ENCODE measurements at places on chromosomes 3 and 15. TPM values are rescaled to one million over a fixed set of nuclear protein-coding genes. Genes with fewer than 3 reads are reported as not detected.

DNA sequence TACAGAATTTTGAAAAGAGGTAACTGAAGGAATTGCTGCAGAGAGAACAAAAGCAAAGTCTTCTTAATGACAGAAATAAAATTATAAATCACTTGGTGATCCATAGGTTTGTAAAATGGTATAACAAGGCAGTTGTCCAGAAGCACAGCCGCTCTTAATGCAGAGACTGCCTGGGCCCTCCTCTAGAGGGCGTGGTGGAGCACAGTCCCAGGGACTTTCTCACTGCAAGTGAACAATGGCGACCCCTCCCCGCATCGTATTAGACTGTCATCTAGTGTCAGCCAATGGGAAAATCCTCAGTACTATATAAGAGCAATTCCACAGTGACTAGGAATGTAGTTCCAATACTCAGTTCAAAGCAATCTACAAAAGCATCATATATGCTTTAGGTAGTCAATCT lies 26.4 kb upstream of the ZBED2 start:
- DNase-seq = no peak

The IL12A gene
- total RNA-seq = 0.40 TPM

DNA sequence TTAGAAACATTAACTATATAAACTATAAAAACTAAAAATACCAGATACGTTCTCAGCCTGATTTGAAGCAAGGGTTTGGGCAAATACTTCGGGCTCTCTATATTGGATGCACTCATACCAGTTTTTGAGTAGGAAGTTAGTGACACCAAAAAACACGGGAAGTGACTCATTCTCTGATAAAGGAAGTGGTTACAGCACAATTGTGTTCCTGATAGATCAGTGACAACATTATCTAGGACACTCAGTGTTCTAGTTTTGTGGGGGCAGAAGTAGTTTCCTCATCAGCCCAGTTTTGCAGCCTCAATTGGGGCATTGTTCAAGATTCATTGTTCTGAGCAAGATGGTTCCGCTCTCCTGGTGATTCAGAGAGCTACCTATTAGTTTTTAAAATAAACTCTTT lies 469.6 kb upstream of the DPPA4 start:
- DNase-seq = peak; percentile 45

GRCh38 chr3:26484140-26484539 lies 138.4 kb upstream of the LRRC3B start:
- DNase-seq = no peak

DNA sequence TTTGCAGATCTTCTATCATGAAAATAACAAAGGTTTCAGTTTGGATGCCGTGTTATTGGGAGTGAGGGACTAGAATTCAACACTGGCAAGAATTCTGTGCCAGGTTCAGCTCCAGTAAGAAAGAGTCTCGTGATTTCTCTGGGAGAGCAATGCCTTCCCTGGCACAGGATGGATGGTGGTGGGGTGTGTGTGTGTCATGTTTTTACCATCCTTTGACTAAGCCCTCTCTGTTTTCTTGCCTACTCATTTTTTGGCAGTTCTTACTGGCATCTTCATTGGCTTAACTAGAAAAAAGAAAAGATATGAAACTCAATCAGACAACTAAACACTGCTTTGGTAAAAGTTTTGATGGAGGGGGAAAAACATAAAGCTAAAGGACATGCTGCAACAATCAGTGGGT lies 86.6 kb downstream of the FMN1 start:
- DNase-seq = no peak

GRCh38 chr3:52484680-52485461 lies 10.3 kb upstream of the STAB1 start:
- DNase-seq = no peak

GRCh38 chr3:69012800-69013252 lies 658 bp downstream of the EOGT start:
- no peak for DNase-seq

GRCh38 chr3:168591587-168591986 lies 495.9 kb upstream of the GOLIM4 start:
- no peak for DNase-seq

DNA sequence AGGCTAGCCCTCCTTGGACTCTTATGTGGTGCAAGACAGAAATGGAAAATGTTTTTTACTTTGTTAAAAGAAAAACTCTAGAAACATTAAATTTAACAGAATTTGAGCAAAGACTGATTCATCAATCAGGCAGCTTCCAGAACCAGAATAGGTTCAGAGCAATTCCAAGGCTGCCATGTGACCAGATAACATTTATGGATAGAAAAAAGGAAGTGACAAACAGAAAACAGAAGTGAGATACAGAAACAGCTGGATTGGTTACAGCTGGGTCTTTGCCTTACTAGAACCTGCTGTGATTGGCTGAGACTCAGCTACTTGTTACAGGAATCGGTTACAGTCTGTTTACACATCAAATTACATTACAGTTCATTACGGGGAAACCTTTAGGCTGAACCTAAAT lies 22.5 kb upstream of the OTOL1 start:
- DNase-seq = no peak

GRCh38 chr15:94306700-94307650 lies 75.6 kb downstream of the MCTP2 start:
- DNase-seq = no peak

DNA sequence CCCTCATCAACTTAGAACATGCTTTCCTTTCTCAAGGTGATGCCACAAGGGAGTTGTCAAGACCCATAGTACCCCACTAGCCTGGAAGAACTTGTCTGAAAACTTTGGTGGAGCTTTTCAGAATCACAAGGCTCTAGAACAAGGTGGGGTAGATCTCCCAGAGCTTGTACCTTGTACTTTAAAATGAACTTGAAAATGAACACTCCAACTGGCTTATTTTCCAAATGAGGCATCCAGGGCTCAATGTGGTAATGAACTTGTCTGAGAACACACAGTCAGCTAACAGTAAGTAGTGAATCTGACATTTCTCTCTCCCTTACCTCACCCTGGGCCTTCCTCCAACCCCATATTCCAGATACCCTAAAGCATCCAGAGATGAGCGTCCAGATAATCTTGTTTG lies 81.8 kb upstream of the THBS1 start:
- no peak for DNase-seq

DNA sequence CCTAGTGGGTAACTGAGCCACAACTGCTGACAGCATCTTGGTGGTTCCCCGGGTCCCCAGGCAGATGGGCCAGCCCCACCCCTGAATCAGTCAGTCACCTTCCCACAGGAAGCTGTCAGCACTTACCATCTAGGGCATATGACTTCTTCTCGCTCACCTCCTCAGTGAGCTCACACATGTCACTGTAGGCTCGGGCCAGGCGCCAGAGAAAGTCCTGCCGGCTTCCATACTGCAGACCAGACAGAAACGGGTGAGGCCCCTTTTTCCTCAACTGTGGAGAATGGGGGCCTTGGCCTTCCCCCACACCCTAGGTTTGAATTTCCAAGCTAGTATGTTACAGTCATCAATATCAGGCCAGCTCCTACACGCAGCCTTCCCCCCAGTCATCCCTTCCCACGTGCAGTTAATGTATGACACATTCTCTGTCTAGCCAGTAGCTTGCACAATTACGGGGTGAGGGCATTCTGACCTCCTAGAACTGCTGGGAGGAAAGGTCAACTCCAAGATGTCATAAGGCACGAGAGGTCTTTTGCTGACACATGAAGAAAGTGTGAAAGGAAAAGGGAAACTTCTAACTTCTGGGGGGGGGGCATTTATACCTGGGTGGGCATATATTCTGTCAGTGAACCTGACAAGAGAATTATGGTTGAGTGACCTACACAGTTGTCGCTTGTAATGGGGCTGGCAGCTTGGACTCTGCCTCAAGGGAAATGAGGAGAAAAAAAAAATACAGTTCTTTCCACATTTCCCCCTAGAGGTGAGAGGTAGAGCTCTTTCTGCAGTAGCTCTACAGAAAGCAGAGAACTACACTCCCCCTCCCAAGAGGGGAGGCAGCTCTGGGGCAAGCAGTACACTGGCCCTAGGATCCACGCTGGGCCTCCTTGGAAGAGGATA lies 10.9 kb downstream of the RMDN3 start:
- DNase-seq = no peak

The ZNF620 gene
- 6.6 TPM for total RNA-seq

- no peak for DNase-seq
Measured at GRCh38 chr15:83064859-83065258, 2.2 kb downstream of the BTBD1 start.

DNA sequence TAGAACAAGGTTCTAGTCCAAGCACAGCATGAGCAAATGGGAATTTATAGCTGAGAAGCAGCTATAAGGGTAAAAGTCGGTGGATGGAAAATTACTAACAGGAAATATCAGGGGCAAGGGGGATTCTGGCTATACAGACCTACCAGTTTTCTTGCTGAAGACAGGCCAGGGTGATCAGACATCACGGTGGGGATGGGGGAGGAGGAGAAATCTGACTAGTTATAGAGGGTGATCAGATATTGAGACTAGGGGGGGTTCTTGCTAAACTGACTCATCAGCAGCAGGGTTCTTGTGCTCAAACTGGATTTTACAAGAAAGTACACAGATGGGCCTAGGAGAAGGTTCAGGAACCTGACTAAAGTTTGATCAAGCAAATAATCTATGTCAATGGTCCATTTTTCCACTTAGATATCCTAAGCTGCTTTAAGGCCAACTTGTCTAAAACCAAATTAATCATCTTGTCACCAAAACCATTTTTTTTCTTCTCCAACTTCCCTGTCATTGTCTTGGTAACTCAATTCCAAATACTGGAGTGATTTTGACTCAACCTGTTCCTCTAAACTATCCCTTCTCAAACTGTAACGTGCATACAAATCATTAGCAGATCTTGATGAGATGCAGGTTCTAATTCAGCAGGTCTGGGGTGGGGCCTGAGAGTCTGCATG lies 4.6 kb downstream of the TMEM212 start:
- no peak for DNase-seq

GRCh38 chr3:37808656-37809055 lies 53.0 kb upstream of the CTDSPL start:
- no peak for DNase-seq

The PODXL2 gene
- total RNA-seq = 2.6 TPM

GRCh38 chr15:41878355-41878699 lies 15.5 kb downstream of the SPTBN5 start:
- no peak for DNase-seq

DNA sequence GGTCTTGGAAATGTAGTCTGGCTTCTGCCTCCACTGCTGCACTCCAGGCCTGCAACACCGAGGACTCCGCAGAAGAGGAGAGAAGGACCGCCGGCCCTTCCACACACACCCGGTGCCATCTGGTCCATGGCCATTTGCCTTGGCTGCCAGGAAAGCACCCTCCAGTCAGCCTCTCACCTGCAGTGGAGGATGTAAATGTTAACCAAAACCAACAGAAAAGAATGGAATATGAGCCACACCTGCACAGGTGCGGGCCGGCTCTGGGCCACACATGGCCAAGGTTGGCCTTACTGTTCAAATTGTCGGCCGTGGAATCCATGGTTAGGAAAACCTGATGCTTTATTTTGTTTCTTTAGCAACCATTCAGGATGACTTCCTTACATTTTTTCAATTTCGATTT lies 178.3 kb upstream of the C2CD4B start:
- DNase-seq = no peak

The SYNPR gene
- not detected for total RNA-seq

DNA sequence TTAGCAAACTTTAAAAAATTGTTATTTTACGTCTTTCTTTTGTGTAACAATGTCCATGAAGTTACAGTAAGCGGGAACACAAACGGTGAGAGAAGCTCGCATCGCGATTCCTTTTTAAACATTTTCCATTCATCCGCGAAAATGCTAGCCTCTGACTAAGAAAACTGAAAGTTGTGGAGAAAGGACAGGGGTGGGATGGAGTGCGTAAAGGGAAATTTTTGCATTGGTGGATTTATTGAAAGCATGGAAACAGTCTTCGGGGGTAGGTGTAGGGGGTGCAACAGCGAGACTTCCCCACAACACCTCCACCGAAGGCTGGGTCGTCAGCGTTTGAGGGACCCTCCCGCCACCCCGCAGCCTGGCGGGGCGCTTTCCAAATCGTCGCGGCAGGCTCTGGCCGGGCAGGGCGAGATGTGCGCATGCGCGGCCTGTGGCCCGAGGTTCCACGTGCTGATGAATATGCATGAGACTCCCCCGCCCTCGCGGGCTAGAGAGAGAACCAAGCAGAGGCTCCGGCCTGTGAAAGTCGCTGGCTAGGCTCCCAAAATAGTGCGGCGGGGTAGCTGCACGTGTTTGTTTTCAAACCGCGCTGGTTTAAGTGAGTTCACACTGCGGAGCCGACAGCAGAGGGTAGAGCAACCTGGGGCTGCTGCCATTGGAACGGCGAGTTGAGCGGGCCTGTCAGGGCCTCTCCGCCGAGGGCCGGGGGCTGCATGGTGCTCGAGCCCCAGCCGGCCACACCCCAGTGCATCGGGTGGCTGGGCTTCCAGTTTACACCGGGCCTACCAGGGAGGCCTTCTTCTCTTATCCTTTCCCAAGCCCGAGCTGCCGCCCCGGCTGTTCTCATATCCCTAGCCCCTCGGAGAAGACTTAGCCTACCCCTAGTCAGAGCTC lies 9.9 kb downstream of the ZIC1 start:
- DNase-seq = no peak

GRCh38 chr15:55766676-55767075 lies 23.7 kb upstream of the PRTG start:
- no peak for DNase-seq
